Foreskin melanocyte (primary cell): ENCODE measurements at places on chromosomes 2 and 18.
A peak's percentile ranks its signal among the peaks of the same experiment; 100 is the strongest.

DNA sequence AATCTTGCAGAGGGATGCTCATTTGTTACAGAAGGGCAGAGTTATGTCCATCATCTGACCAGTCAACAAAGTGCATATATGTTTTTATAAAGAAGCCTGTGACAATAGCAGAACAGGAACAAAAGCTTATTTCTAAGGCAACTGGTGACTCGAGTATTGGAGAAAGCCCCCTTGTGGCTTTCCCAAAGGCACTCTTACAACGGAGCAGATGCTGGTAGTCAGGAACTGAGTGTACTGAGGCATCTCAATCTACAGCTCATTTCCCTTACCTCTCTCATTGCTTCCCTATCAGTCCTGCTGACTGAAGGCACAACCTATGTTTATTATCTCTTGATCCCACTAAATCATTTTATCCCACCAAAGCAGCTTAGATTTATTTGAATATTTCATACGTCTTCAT is 557.1 kb upstream of the CHAC2 start:
- no peak for DNase-seq

DNA sequence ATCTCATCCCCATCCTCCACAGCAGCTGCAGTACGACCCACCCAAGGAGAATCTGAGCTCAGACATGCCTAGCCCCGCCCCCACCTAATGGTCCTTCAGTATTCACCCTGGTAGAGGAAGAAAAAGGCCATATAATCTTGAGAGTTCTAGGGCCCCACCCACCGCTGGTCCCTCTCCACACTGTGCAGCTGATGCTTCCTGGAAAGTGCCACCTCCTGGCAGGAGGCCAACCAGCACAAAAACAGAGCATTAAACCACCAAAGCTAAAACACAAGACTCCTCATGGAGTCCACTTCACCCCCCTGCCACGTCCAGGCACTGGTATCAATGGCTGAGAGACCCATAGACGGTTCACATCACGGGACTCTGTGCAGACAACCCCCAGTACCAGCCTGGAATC is 40.7 kb downstream of the MC4R start:
- no peak for DNase-seq

GRCh38 chr2:99691926-99692325 is 202.1 kb upstream of the REV1 start:
- DNase-seq, result no peak

DNA sequence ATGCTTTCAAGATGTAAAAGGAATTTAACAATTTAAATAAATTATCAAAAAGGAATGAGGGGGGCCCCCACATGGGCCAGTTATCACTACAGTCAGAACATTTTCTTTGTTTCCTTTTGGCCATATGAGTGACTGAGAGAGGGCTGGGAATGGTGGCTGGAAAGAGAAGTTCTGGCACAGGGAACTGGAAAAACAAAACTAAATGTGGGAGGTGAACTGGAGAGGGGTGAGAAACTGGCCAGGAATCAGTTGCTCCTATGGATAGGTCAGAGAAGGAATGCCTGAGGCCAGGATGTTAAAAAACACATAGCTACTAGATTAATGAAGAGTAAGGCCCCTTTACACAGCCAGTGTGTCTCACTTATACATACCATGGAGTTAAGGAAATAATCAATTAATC is 121.0 kb downstream of the RBMS1 start:
- DNase-seq, result no peak

DNA sequence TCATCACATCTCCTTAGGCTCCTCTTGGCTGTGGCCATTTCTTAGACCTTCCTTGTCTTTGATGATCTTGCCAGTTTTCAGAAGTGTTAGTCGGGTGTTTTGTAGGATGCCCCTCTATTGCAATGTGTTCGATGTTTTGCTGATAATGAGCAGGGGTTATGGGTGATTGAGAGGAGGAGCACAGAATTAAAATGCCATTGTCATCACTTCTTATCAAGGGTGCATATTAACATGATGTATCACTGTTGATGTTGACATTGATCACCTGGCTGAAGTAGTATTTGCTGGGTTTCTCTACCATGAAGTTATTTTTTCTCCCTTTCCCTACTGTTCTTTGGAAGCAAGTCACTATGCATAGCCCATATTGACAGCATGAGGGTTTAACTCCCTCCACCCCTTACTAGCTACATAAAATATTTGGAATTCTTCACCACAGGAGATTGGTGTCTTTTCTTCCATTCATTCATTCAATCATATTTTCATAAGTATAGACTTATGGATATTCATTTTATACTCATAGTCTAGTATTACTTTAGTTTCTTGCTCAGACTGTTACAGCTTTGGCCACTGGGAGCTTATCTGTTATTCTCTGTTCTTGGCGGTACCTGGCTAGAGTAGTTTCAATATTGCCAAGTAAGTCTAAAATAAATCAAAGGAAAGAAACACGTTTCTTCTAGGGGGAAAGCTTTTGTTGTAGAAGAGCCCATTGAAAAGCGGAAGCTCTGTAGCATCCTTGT is 54.5 kb upstream of the TMEM87B start:
- no peak for DNase-seq

DNA sequence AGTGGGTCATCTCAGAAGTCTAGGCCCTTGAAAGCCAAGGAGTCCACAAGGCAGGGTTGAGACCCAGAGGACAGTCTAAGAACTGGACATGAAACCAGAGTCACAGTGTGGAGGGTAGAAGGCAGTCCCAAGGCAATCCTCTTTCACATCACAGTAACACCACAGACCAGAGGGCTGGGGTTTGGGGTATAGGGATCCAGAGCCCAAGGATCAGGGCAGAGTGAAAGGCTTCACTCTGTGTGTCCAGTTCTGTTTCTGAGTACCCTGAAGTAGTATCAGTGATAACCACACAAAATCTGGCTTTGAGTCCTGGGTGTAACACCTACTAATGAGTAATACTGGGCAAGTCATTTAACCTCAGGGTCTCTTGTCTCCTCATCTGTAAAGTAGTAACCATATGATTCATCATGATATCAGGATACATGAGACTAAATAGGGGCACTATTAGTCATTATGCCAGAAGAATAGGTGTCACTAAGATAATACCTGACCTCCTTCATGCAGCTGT is 91.0 kb downstream of the ICA1L start:
- DNase-seq, result no peak

DNA sequence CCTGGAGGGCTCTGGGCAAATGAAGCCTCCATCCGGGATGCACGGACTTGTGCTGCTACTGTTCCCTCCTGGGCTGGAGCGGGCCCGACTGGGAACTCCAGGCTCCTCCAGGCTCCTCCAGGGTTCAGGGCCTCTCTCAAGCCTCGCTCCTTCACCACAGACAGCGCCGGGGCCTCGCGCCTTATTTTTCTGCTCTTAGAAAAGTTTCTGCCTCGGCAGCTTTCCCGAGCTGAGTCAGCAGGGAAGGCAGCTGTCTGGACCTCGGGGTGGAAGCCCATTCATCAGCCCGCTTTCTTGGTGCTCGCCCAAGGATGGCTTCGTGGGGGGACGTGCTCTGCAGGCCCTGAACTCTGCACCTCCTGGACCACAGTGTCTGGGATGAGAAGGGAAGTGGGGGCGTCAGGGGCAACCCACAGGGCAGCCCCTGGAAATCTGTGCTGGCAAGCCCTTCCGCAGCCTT is 12.9 kb upstream of the TEX51 start:
- no peak for DNase-seq

DNA sequence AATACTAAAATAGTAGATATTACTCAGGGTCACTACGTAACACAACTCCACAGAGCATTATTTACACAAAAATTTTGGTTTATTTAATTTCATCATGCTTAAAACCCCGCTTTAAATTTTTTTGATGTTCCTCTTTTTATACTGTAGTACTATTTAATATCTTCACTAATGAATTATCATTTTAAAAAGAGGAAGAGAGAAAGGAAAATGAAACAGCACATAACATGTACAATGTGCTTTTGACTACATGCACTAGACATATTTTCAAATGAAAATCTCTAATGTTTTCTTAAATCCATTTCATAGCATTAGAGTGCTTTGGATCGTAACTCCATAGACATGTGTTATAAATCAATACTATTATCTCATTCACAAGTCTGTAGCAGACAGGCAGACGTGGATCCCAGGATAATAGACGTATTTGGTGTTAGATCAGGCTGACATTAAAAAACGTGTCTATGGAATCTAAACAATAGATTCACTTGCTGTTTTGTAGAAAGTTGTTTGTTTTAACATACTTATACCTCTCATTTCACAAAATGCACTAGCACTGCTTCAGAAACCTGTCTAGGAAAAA is 897.0 kb downstream of the CPS1 start:
- no peak for DNase-seq

DNA sequence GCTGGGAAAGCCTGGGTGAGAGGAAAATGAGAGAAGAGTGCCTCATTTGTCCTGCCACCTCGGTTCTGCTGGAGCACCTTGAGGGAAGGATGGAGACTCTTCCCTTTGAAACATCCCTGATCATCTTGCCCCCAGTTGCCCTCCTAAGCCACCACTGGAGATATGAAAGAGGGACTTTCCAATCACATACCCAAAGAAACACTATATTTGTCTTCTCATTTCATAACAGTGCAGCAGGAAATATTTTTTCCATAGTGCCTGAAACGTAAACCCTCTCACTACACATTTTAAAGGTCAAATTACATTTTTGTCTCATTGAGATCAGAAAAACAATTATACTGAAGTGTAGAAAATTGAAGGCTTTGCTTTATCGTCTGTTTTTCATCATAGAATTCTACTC is 63.3 kb downstream of the KCTD18 start:
- no peak for DNase-seq

GRCh38 chr2:69196327-69197117 is 183.5 kb downstream of the ANTXR1 start:
- DNase-seq, result peak; percentile 28

GRCh38 chr2:217996361-217996760 is 6.4 kb downstream of the TNS1 start:
- DNase-seq, result no peak

- no peak for DNase-seq
Observed at GRCh38 chr18:4026542-4026941, 428.6 kb downstream of the DLGAP1 start.

- DNase-seq, result no peak
Observed at GRCh38 chr18:374721-375168, 106.9 kb upstream of the THOC1 start.

DNA sequence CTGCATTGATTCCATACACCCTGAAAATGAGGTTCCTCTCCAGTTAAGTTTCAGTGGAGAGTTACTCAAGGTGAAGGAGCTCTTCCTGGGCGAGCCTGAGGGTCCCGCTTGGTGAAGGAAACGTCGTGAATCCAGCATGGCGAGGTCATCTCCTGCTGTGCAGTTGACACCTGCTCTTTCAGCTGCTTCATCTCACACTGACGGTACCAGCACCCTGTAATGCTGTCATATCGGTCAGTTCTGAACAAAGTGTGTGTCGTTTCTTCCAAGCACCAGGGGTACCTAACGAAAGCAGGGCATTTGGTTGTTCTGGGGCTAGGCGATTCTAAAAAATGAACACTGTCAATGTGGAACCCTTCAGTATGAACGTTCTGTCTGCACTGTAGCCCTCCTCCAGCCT is 52.6 kb downstream of the ITGB1BP1 start:
- DNase-seq, result no peak

DNA sequence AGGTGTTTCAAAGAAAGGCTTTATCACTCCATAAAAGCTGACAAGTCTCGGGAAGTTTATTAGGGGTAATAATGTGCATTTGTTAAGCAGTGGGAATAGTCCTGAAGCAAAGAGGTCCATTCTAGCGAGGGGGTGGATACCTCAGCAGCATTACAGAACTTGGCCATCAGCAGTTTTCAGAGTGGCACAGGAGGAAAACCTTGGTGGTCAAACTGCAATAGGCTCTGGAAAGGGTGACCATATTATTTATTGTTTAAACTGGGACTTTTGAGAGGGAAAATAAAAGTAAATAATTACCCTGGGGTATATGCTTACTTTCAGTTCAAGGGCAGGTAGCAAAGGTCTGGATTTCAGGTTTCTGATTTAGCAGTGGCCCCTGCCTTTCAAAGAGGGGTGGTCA is 115.5 kb upstream of the KLHL14 start:
- DNase-seq, result no peak

DNA sequence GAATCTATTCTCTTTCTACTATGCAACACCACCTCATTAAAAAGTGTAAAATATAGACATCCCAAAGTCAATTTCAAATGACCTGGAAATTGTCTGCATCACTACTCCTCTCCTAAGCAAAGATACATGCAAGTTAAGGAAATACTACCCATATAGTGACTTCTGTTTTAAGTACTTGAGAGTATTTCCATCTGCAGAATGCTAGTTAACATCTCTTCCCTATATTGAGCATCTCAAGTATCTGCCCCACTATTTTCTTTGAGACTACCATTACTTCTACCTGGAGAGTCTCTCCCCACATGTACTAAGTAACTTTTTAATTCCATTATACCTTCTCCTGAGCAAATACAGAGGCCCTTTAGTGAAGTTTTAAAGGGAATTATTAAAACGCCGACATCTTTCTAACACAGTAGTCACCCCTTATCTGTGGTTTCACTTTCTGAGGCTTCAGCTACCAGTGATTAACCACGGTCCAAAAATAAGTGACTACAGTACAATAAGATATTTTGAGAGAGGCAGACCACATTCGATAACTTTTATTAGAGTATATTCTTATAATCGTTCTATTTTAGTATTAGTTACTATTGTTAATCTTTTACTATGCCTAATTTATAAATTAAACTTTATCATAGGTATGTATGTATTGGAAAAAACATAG is 21.8 kb downstream of the CWC22 start:
- DNase-seq, result no peak

DNA sequence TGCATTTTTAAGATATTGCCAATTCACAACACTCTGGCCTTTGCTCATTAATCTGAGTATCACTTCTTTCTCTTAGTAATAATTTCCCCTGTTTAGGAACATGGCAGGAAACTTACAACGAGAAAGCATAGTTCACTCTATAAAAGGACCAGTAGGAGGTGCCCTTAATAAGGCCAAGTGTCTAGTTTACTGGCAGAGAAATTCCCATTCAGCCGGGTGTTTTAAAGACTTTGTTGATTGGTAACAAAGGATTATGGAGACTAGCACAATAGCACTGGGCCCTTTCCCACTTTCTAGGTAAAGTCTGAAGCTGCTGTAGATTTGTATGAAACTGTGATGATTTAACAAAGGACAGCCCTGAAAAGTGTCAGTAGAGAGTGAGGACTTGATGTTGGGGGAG is 3.1 kb downstream of the DCC start:
- no peak for DNase-seq
